ENCODE measurements at places on chromosomes 11 and 22.

DNA sequence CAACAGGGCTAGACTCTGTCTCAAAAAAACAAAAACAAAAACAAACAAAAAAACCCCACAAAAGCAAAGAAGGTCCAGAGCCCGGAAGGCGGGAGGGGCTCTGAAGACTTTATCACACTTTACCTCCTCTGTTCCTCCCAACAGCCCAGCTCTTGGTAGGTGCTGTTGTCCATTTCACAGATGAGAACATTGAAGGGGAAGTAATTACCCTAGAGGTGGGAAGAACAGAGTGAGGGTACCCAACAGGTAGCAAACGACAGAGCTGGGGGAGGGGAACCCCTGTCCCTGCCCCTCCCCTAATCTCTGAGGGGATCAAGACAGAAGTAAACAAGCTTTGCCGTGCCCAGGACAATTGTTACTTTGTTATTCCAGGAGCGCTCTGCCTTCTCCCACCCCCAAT, 1.0 kb upstream of the BIK start:
- DNase-seq = no peak

GRCh38 chr22:31893460-31893859, 50.9 kb upstream of the YWHAH start:
- DNase-seq = no peak

GRCh38 chr11:129416080-129416820, 40.6 kb downstream of the BARX2 start:
- DNase-seq = no peak

DNA sequence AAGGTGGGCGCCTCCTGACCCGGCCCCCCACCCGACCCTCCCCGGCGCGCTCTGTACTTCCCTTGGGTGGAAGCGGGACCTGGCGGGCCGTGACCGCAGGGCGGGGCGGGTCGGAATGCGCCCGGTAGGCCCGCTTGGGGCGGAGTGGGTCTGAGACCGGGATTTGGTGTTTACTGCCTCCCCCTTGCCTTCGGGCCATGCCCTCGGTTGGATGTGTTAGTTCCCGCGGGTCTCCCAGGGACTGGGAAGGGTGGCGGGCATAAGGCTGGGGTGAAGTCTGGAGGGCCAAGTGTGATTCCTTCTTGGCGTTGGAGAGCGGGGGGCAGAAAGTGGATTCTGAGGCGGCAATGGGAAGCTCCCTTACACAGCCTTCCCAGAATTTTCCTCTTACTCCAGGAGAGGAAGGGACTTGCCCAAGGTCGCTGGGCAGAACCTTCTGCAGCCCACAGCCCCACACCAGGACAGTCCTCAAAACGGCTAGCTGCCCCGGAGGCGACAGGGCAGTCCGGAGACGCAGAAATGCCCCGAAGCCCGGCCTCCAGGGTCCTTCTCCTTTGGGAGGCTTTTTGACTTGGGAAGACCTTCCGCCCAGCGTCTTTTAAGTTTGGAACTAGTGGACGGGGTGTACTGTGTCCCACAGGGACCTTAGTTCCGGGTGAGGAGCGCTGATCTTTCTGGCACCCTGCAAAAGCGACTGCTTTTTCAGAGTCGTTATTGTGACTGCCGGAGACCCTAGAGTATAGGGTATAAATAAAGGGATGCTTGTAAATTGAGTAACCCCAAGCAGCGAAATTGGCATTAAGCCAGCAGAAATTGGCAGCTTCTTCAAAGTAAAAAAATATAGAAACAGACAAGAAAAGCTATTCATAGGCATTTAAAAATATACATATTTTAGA, 647 bp downstream of the SWAP70 start:
- DNase-seq = no peak

DNA sequence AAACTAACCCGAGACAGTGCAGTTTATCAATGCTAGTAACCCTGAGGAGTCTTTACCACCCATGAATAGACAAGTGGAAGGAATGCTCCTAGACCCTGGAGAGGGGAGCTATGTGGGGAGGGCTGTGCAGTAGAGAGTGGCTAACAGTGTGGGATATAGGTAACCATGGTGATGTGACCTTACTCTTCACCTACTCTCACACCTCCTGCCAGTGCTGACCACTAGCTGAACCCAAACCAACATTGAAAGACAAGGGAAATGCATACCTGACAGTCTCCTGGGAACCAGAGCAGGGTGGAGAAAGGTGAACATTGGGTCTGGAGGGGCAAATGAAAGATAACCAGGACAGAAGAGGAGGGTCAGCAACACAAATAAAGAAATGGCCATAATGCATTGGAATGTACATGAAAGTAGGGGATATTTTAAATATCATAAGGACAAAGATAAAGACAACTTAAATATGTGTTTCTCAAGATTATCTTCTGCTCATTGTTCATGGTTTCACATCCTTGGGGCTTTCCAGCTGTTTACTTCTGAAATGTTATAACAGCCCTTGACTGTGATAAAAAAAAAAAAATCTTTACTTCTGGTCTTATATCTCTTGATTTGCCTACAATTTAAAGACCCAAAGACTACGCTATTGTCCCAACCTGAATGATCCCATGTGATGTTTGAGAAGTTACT, 983.3 kb upstream of the TENM4 start:
- no peak for DNase-seq

- no peak for DNase-seq
Measured at GRCh38 chr22:47575291-47575690, 812.8 kb downstream of the TBC1D22A start.

- DNase-seq = no peak
Measured at GRCh38 chr11:23099256-23099655, 239.0 kb upstream of the CCDC179 start.

GRCh38 chr11:72958791-72959190, 144.6 kb downstream of the ATG16L2 start:
- DNase-seq = no peak

- no peak for DNase-seq
Measured at GRCh38 chr11:105738986-105739795, 129.3 kb downstream of the GRIA4 start.

All from kidney glomerular epithelial cell (primary cell).